ENCODE measurements at places on chromosomes 5 and 9. TPM values are rescaled to one million over a fixed set of nuclear protein-coding genes. Genes with fewer than 3 reads are reported as not detected.

DNA sequence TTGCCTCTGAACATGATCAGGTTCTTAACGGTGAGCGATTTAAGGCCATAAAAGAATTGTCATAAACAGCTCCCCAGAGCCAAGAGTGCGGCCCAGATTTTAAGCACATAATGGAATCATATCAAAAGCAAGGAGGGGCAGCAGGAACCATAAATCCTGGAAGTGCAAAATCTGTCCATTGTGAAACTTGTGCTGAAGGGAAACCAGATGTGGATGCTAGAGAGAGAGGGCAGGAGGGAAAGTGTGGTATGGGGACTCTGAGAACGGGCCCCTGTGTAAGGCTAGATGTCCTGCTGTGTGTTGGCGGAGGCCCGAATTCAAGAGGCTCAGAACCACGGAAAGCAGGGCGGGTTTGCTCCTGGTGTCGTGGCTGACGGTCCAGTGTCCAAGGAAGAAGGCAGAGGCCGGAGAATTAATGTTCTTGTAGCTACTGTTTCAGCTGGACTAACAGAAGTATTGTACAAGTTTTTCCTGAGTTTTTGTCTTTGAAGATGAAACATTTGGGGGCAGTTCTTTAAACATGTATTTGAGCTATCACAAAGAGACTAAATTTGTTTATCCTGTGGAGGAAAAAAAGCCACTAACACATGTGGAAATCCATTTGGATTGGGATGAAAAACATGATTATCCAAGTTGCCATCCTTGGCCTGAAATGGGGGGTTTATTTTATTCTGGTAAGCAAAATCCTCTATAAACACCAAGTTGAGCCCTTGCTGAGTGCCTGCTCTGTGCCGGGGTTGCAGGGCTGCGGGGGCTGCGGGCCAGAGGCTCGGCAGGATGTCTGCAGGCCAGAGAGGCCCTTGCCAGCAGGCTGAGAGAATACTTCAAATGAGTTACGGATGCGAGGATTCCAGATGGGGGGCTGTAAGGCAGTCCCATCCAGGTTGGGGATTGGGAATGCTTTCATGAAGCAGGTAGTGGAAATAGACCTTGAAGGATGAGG lies 9.2 kb upstream of the CXCL14 start:
- no peak overlapping the region for H3K27ac ChIP-seq
- H3K4me1 ChIP-seq: no peaks in the 10 kb centered on the region
- H3K36me3 ChIP-seq: no peaks in the 10 kb centered on the region
- H3K4me3 ChIP-seq: no peak overlapping the region
- no peaks in the 10 kb centered on the region for H3K27me3 ChIP-seq

DNA sequence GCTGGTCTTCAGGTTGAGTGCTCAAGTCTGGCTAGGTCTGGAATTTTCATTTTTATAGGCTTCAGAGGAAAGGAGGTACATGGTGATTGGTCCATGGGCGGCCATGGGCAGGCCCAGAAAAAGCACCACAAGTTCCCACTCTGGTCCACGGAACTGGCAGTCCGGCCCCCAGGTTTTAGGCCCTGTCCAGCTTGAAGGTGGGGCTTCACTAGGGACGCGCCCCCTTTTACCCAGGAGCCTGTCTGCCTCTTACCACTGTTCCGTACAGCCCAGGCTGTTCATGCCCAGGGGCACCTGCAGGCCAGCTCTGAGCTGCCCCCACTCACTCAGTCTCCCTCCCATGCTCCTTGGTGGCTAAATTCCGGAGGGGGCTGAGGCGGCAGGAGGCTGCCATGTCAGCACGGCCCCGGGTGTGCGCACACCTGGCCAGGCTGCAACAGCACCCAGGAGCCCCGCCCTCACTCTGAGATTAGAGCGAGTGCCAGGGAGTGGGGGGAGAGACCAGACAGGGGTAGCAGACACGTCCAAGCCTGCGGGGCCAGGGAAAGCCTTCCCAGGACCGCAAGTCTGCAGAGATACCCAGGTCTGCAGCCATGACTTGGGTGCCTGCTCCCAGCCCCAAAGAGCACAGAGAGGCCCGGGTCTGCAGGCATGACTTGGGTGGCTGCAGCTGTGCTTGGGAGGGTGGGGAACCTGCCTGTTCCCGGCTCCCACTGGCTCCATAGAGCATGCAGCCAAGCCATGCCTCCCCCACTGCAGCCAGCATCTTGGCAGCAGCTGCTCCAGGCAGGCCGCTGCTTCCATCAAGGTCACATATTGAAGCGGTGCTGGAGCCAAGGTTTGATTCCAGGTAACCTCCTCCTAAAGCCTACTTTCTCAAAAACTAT lies 390.2 kb upstream of the SGCD start:
- H3K27me3 ChIP-seq: no peaks in the 10 kb centered on the region
- DNase-seq: no peak
- H3K36me3 ChIP-seq: no peaks in the 10 kb centered on the region
- H3K4me1 ChIP-seq: no peaks in the 10 kb centered on the region
- no peak overlapping the region for H3K27ac ChIP-seq

DNA sequence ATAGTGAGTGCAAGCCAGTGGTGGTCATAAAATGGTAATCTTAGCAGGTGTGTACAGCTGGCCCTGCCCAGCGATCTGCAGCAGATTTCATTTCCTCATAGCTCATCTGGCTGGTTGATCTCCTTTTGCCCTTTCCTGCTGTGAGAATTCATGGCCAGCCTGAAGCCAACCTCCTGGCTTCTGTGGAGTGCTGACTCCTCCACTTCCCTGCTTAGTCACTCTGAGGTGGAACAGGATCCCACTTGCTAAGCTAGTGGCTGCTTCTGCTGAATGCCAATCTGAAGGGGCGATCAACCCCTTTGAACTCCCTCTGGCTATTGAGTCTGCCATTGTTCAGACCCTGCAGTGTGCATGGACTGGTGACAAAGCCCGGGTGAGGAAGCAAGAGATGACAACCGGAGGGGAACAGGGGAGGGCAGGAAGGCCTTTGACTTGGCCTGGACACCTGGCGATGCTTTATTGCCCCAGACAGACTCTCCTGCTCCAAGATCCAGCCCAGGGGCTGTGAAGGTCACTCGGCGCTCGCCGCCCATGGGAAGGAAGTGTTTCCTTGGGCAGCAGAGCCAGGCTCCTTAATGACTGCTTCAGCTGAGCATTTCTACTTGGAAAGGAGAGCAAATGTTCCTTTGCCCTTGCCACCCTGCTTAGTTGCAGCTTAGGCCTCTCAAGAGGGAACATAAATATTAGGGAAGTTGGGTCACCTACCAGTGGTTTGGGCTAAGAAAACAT lies 341.1 kb downstream of the ZSWIM6 start:
- no peaks in the 10 kb centered on the region for H3K4me1 ChIP-seq
- no peak overlapping the region for H3K27ac ChIP-seq
- no peak overlapping the region for H3K4me3 ChIP-seq
- peak; percentile 73 for DNase-seq

- no peaks in the 10 kb centered on the region for H3K27me3 ChIP-seq
- DNase-seq: no peak
- H3K4me1 ChIP-seq: no peaks in the 10 kb centered on the region
- no peaks in the 10 kb centered on the region for H3K36me3 ChIP-seq
- no peak overlapping the region for H3K4me3 ChIP-seq
- no peak overlapping the region for H3K27ac ChIP-seq
Measured at GRCh38 chr5:152052470-152052869, 127.8 kb upstream of the GLRA1 start.

DNA sequence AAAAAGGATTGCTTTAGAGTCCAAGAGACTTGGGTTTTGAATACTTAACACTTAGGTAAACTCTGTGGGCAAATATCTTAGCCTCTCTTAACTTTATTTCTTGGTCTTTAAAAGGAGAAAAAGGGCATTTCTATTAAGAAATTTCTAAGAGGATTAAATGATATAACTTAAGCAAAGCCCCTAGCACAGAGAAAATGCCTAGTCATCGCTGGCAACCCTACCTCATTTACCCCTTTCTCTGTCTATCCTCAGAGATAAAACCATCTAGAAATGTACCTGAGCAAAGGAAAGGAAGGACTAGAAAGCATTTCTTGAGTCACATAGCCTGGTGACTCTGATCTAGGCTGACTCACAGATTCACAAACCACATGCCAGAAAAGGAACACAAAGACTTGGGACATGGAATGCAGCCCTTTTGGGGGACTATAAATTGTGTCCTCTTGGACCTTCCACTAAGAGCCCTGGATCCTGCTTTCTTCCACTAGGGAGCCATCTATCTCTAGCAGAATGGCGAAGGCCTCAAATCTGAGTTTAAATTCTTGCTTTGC lies 120.6 kb downstream of the FOXD1 start:
- no peak overlapping the region for H3K4me3 ChIP-seq
- H3K27me3 ChIP-seq: no peaks in the 10 kb centered on the region
- H3K27ac ChIP-seq: no peak overlapping the region
- no peaks in the 10 kb centered on the region for H3K4me1 ChIP-seq
- H3K36me3 ChIP-seq: no peaks in the 10 kb centered on the region

DNA sequence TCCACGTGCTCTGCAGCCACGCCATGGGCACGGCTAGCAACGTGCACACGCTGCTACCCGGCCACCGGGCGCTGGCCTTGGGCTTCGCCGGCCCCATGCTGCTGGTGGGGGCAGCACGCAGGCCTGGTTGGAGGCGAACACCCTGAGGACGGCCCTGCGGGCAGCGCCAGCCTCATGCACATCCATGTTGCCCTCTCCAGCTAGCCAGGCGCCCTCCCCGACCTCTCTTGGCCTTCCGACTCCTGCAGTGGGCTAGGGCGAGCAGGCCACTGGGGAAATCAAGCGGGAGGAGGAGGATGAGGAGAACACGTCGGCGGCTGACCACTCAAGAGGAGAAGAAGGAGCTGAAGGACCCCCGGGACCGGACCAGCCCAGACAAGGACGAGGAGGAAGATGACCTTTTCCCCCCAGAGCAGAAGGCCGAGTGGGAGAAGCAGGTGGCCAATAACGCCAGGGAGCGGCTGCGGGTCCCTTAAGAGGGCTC lies 73.3 kb downstream of the INSL6 start:
- DNase-seq: no peak
- no peak overlapping the region for H3K27ac ChIP-seq
- H3K4me3 ChIP-seq: no peak overlapping the region
- H3K27me3 ChIP-seq: no peaks in the 10 kb centered on the region
- H3K4me1 ChIP-seq: no peaks in the 10 kb centered on the region

GRCh38 chr5:33531824-33532223 lies 91.1 kb downstream of the TARS1 start:
- H3K36me3 ChIP-seq: no peaks in the 10 kb centered on the region
- no peaks in the 10 kb centered on the region for H3K4me1 ChIP-seq
- no peaks in the 10 kb centered on the region for H3K27me3 ChIP-seq
- H3K4me3 ChIP-seq: no peak overlapping the region
- H3K27ac ChIP-seq: no peak overlapping the region

- no peak overlapping the region for H3K27ac ChIP-seq
- H3K36me3 ChIP-seq: no peaks in the 10 kb centered on the region
- peaks cover under 1% of the 10 kb centered on the region for H3K4me1 ChIP-seq
- H3K4me3 ChIP-seq: no peak overlapping the region
Measured at GRCh38 chr5:112940670-112941069, 18.6 kb upstream of the REEP5 start.

SPATA31E1 gene
- not detected for total RNA-seq

- no peak for DNase-seq
- H3K27me3 ChIP-seq: no peaks in the 10 kb centered on the region
- no peak overlapping the region for H3K27ac ChIP-seq
- peaks cover 3% of the 10 kb centered on the region for H3K4me1 ChIP-seq
- no peaks in the 10 kb centered on the region for H3K36me3 ChIP-seq
- H3K4me3 ChIP-seq: no peak overlapping the region
Measured at GRCh38 chr5:115431116-115431515, 113.5 kb downstream of the FEM1C start.

- no peak overlapping the region for H3K27ac ChIP-seq
- peaks cover 12% of the 10 kb centered on the region for H3K36me3 ChIP-seq
- peak overlapping the region; percentile 46 for H3K4me3 ChIP-seq
- no peak for DNase-seq
- H3K4me1 ChIP-seq: peaks cover 27% of the 10 kb centered on the region
Measured at GRCh38 chr5:141484310-141484640, 555 bp upstream of the PCDHGC4 start.

MLANA gene
- not detected for total RNA-seq

DNA sequence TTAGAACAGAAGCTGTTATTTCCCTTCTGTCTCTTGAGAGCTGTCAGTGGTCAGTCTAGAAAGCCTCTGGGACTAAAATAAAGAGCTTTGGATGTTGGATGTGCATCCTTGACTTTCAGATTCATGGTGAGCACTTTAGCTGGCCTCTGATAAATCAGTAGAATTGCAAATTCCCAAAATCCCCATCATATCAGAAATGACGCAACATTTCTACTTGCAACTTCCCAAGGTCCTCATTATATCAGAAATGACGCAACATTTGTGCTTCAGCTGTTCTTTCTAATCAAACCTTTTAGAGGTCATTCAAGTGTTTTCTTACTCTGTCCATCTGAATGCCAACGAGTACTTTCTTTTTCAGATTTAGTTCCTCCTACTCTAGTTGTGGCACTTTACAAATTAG lies 167.3 kb upstream of the MOCS2 start:
- no peak overlapping the region for H3K4me3 ChIP-seq
- H3K27me3 ChIP-seq: no peaks in the 10 kb centered on the region
- H3K36me3 ChIP-seq: no peaks in the 10 kb centered on the region
- H3K4me1 ChIP-seq: no peaks in the 10 kb centered on the region
- DNase-seq: no peak

DNA sequence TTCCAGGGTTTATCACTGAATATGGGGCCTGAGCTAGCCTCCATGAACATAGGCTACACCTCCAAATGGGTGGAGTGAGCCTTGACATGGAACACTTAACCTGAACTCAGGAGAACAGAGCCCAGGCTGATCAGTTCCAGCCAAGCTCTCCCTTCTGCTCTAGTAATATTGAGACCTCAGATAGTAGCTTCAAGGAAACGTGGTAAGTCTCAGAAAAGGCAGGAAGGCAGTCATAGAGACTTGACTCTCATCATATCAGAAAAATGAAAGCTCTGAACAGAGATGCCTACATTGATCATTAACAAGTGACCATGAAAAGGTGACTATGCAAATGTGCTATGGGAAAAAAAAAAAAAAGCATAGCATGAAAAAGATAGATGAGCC lies 40.5 kb upstream of the MYO10 start:
- no peak overlapping the region for H3K27ac ChIP-seq
- H3K4me3 ChIP-seq: no peak overlapping the region
- H3K4me1 ChIP-seq: no peaks in the 10 kb centered on the region
- H3K36me3 ChIP-seq: no peaks in the 10 kb centered on the region

DNA sequence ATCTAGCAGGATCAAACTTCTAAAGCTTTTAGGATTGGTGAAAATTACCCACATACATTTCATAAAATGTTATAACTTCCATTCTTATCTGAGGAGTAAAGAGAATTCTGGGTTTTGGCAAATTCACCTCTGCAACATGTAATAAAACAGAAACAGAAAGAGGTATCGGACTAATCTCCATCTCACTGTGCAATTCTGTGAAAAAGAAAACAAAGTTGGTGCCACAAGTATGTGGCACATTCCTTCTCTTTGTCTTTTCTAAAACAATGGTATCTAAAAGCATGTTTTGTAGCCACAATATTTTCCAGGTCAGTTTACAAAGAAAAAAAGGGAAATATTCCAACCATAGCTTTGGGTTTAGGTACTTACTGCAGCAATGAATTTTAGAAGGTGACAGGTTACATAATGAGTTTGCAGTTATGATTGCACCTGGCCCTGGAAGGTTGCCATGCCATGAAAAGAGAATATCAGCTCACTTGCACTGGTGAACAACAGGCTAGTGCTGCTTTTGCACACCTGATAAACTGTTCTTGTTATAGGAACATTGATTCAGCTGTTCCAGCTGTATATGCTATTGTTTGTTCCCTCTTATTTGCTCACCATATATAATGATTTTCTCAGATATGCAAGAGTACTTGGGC lies 491.3 kb upstream of the MEF2C start:
- H3K27ac ChIP-seq: no peak overlapping the region
- no peaks in the 10 kb centered on the region for H3K4me1 ChIP-seq
- no peaks in the 10 kb centered on the region for H3K36me3 ChIP-seq
- DNase-seq: no peak
- H3K27me3 ChIP-seq: no peaks in the 10 kb centered on the region
- no peak overlapping the region for H3K4me3 ChIP-seq

SLC25A48 gene
- not detected for total RNA-seq

Measured in fibroblast of lung (primary cell).